ENCODE measurements at places on chromosomes 5 and 9.
A peak's percentile ranks its signal among the peaks of the same experiment; 100 is the strongest.

DNA sequence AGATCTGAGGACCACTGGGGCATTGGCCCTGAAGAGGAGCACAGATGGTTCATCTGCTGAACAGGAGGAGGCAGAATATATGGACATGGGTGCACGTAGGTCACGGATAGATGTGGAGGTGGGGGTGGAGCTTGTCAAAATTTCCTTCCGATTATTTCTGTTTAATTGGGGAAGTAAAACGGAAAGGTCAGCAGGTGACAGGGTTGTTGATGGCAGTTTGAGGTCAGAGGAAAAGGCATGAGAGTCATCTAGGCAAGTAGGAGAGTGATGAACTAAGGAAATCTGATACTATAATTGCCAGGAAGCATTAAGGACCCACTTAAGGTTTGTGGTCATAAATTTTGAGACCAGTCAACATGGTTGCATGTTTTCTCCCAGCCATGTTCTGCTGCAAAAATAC lies 8.4 kb upstream of the FAM81B start:
- no peak for DNase-seq

GRCh38 chr5:41404757-41405156 lies 105.6 kb downstream of the PLCXD3 start:
- DNase-seq: no peak

GRCh38 chr9:137255448-137256114 lies 454 bp downstream of the NELFB start:
- DNase-seq: peak; percentile 53

DNA sequence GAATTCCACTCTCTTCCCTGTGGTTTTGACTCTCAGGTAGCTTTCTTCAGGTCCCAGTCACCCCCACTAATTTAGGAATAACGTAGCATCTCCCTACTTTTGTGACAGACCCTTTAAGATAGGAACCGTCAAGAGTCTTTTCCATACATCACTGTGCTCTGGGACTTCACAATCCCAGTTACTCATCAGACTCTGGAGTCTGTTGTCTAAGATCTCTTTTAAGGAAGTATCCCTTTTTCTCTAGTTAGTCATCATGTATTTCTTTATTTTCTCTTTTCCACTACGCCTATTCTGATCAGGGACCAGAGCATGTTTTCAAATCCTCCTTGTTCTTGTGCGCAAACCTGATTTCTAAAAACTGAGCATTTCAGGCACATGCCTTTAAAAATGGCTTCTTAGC lies 143.0 kb downstream of the GOLPH3 start:
- DNase-seq: no peak

- no peak for DNase-seq
These were observed 29.3 kb downstream of the CSF1R start for GRCh38 chr5:150057052-150057451.

DNA sequence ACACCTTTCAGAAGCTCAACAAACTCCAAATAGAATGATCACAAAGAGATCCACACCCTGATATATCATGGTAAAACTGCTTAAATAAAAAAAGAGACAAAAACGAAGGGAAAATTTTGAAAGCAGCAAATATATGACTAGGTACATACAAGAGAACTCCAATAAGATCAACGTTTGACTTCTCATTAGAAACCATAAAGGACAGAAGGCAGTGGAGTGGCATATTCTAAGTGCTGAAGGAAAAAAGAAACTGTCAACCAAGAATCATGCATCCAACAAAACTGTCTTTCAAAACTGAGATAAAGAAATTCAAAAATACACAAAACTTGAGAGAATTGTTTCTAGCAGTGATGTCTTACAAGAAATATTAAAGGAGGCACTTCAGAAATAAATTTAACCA lies 11.2 kb downstream of the SLC22A4 start:
- no peak for DNase-seq

- DNase-seq: peak; percentile 80
These were observed 3.5 kb downstream of the NRG2 start for GRCh38 chr5:140039561-140039960.

DNA sequence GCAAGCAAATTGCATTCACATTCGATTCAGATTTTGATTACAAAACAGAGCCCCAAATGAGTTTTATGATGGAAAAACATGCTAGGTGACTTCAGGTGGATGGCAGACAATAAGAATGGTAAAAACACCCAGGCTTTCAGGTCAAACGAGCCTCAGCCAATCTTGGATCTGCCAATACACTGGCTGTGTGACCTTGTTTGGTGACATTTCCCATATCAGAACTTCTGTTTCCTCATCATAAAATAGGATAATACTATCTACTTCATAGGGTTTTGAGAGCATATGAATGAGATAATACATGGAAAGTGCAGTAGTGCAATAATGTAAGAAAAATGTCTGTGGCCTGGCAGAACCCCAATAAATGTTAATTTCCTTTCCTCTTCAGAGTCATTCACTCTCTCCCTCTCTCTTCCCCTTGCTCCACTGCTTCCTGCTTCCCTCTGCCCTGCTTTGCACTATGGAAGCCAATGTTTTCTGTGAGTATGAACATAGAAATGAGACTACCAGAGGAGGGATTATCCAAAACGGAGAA lies 54.7 kb downstream of the SH3RF2 start:
- DNase-seq: peak; percentile 24

DNA sequence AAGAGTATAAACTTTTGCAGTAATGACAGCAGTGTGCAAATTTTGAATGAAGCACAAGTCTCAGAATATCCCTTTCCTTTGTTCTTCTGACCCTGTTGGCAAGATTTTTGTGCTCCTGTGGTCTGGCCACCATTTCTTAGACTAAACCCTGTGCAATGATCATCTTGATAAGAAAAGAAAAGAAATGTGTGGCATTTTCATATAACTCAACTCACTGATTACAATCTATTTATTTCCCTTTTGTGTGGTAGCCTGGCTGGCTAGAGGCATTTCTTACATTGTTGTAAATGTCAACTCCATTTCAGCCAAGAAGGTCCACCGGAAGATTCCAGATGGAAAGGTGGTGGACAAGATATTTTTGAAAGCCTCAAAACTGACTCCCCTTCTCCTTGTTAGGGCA lies 41.9 kb downstream of the ADCY2 start:
- DNase-seq: no peak

DNA sequence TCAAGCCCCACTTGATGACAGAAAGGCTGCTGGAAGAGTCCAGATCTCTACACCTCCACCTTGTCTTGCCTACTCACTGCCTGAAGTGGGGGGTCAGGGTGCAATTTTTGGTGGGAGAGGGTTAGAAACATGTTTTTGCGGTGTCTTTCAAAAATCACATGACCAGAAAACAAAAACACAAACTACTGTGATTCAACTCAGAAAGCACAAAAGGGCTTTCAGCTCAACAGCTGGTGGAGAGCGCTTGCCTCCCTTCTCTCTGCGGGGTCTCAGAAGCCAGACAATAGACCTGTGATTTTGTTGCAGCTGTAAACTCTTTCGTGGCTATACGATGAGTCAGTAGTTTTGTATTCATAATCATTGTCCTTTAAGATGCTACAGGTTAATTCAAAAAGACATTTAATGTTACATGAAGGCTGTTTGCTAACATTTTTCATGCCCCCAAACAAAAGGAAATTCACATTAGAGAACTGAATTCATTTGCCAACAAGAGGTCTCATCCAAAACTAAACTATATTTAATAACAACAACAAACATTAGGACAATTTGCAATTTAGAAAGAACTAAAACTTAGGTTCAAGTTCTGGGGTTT lies 172.6 kb upstream of the RAI14 start:
- no peak for DNase-seq

DNA sequence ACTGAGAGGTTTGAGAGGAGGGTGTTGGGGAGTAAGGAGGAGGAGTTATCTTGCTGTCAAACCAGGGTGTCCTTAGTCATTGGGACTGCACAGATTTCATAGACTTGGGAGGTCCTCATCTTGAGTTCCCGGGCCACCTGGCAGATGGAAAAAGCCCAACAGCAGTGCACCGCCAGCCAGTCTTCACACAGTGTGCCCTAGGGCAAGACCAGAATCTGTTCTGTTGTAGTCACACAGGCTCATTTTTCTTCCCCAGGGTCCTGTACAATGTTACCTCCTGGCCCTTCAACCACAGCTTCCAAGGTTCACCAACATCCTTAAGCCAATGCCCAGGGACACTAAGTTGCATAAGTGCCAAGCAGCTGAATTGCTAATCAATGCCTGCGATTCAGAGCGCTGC lies 21.0 kb downstream of the PLAC8L1 start:
- no peak for DNase-seq

DNA sequence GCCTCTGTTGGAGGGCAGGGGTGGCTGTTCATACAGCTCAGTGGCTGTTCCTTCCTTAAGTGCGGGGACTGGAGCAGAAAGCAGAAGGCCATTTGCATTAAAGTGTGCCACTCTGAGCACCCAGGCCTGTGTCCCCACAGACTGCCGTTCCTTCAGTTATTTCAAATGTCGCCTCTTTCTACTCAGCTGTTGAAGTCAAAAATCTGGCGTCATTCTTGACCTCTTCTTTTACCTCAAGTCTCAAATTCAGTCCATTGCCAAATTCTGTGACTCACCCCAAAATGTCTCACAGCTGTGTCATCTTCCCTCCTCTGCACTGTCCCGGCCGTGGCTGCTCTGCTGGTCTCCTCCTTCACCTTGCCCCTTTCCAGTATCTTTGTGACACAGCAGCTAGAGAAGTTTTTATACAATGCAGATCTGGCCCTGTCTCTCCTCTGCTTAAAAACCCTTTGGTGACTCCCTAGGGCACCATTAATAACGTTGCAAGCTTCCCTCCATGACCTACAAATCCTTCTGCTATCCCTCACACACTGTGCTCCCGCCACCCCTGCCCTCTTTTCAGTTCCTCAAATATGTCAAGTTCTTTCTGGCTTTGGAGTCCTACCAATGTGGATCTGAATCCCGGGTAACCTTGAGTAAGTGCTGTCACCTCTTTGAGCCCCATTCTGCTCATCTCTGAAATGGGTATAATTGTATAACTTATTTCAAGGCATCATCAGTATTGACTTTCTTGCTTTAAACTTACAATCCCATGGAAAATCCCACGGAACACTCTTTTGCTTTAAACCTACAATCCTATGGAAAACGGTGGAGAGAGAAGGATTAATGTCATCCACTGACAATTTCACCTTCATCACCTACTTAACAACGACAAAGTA lies 98.3 kb upstream of the BOD1 start:
- peak; percentile 87 for DNase-seq

DNA sequence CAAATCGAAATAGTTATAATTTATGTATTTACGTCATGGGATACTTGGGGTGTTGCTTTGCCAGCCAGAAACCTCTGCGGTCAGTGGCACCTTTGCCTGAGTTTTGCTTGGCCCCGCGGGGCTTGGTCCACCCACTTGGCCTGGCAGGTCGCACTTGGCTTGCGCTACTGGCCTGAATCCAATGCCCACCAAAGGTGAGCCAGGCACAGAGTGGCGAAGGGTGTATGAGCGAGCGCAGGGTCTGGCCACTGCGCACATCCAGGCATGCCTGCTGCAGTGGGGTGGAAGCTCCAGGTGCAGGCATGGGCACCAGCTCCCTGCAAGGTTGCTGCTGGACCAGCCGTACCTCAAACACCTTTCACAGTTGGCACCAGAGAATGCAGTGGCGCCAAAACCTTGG lies 714.6 kb downstream of the CDH9 start:
- DNase-seq: no peak

DNA sequence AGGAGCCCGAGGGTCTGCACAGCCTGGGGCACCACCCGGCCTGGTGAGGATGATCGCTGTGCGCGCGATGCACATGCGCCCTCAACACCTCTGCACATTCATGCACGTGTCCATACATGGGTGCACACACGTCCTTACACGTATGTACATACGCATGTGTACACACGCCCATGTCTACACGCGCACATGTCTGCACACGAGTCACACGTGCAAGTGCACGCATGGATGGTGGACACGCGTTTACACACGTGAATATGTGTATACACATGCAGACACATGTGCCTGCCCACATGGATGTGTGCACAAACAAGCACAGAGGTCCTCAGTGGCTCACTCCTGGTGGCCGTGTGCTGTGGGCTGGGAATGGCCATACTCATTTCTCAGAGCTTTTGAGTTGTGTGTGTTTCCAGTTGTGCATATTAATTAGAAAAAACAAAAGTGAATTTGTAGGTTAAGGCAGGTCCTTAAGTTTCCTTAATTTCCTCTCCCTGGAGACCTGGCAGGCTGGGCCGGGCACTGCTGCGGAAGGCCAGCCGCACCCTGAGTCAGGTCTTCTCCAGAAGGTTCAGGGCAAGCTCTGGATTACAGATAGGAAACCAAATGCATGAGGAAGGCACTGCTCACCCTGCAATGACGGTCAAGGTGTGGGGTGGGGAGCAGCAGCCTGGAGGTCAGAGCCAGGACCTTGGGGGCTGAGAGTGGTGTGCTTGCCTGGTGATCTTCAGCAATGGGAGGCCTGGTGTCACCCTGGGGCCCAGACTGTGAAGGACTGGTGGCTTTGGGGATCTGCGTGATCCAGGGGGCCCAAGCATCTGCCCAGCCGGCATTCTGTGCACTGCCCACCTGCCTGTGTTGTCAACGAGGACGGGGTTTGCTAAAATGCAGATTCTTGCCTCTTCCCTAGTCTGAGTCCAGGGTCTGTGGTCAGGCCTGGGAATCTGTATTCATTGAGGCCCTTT lies 1.3 kb upstream of the RNU6ATAC start:
- DNase-seq: peak; percentile 27

DNA sequence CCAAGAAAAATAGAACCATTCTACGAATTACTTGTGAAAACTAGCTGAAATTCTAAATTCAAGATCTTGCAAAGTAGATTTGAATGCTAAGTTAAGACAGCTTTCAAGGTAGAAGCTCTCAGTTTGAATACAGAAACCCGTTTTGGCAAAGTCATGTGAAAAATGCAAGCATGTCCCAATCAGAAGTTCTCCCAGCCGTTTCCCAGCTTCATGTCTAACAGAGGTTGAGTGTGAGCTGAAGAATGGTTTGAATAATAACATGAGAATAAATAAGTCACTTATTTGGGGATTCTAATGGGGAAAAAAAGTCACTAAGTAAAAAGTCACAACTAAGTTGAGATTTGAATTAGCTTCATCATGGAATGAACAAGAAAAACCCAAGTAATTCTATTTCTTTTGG lies 152.5 kb upstream of the MAP3K1 start:
- DNase-seq: no peak

Data from mammary epithelial cell (primary cell).